Activated CD4-positive, alpha-beta T cell treated with anti-CD3 and anti-CD28 coated beads, Interleukin-2, amount 50 U/mL, for 16 hours (primary cell): ENCODE measurements at places on chromosomes 12 and 14.

DNA sequence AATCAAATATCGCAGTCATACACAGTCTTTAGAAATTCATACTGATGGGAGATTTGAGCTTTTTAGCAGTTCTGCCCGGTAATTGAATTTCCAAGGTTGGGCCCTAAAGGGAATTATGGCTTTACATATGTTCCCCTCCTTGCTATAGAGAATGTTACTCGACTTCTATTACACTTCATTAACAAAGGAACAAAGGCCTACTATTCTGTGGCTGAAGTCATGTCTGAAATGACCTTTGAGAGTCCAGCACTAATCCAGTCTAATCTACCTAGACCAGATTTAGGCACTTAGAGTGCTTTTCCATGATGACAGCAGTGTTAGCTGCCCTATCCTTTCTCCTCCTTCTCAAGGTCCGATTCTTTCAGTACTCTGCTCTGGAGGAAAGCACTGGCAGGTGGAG lies 305.3 kb downstream of the MED13L start:
- DNase-seq: no peak

GRCh38 chr14:96079066-96079465 lies 39.9 kb downstream of the C14orf132 start:
- no peak for DNase-seq

DNA sequence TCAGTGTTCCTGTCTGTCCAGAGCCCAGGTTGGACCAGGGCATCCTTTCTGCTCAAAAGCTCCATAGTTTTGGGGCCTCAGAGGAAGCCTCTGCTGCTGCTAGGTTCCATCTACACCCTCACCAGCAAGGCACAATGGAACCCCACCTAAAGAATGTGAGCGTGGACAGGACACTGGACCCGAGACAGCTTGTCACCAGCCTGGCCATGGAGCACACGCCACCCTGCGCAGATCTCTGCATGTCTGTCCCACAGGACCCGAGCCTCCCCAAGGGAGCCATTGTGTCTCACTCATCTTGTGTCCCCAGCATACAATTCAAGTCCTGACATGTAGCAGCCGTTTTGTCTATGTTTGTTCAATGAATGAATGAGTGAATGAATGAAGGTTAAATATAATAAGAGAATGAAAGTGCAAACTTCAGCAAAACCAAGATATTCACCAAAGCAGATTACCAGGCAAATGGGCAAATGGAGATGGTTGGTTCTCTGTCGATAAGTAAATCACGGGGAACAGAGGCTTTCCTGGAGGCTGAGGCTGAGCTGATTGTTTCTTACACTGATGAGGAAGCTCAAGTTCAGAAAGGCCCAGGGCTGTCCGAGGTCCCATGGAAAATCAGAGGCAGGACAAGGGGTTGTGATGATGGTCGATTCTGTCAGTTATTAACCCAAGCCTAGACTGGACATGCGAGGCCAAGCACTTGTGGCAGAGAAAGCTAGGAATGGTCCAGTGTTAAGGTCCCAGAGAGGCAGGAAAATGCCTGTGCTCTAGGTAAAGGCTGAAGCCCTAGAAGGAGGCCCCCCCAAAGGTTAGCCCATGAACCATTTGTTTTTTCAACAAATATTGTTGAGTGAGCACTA lies 27.0 kb downstream of the SERPINA3 start:
- no peak for DNase-seq

- DNase-seq: no peak
Measured at GRCh38 chr14:32006263-32007110, 70.6 kb upstream of the ARHGAP5 start.

- no peak for DNase-seq
Measured at GRCh38 chr12:46108721-46109120, 118.3 kb upstream of the SCAF11 start.

DNA sequence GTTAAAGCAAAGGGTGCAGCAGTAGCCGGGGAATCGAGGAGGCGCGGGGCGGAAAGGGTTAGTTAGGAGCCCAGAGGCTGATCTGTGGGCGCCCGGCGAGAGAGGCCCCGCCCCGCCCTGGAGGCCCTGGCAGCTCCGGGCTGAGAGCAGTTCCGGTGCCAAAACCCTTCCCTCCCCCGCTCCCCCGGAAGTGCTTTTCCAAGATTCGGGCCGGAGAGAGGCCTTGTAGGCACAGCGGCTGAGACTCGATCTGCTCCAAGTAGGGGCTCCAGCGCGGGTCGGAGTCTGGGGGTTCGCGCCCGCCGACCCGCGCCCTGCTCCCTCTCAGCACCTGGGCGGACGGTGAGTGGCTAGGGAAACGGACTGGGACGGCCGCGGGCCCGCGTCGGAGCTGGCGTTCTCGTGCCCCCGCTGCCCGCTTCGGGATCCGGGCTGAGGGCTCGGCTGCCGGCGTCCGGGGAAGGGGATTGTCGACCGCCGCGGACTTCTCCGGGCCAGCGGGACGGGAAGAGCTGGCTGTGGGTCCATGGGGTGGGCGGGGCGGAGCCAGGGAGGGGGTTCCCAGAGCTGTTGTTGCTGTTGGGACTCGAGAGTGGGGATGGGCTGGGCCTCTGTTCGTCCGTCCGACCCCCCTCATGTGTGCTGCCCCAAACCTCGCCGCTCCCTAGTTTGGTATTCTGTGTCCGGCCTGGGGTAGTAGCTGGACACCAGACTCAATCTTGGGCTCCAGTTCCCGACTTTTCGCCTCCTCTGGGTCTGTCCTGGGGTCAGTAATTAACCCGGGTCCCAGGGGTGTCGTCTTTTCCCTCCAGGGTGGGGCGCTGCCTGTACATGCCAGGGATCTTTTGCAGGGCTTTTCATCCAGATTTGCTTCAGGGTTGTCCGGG lies at the start of gene FRS2:
Gene FRS2, plus strand, starts transcription at position 200 of the 887 bp plus-strand sequence. CDS start 98,643 bp downstream, outside the sequence.
- peak; percentile 91 for DNase-seq

- DNase-seq: peak; percentile 41
Measured at GRCh38 chr12:93571365-93571924, 1.0 kb upstream of the SOCS2 start.

DNA sequence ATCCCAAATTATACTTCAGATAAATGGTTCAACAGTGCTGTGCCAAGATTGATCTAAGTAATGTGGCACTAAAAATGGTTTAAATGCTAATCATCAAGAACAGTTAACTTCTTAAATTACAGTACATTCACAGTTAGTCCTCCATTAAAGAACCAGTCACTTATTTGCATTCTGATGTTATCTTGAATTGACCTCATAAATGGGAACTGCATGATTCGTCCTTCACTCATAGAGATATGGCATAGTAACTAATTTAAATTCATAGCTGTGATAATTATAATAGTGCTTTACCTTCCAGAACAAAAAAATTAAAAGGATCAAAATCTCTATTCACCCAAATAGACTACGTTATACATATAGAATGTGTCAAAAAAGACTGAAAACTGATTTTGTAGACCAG lies 61.1 kb downstream of the COCH start:
- DNase-seq: no peak

DNA sequence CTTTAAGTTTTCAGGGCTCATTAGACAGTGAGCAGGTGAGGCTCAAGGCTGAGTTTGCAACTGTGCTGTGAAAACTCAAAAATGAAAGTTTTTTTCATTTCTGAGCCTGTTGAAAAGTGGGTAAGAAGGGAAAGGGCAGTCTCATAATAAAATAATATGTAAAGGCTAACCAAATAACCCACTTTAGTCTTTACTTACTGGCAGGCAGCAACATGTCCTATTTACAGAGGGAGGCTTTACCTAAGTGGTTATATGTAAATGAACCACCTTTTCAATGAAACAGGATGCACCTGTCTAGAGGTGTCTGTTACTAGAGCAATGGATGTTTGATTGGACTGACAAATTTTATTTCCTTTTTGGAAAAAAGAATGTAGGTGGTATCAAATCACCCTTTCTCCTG lies 158.0 kb downstream of the ETV6 start:
- DNase-seq: no peak

DNA sequence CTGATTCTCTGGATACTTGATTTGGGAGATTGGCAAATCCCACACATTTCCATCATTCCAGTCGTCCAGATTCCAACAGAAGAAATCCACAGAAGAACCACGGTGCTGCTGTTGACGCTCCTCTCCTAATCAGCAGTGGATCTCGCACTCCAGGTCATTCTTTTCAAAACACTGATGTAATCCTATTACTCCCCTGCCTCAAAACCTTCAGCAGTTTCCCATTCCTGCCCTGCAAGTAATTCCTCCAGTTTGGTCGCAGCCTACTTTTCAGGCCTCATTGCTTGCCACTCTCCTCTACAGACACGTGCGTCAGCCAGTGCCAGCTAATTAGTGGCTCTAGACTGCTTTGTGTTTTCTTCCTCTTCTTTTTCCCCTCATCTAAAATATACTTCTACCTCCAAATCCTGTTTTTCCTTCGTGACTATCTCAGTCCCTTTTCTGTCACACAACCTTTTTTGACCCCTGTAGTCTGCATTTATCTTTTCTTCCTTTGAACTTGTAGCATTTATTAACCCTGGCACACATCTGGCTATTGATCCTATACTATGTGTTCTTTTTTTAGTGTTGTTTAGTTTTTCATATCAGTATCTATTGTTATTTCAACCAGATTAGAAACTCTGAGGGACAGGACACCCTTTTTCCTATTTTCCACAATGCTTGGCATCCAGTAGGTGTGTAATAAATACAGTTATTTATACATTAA lies 36.8 kb downstream of the PRORP start:
- DNase-seq: no peak

DNA sequence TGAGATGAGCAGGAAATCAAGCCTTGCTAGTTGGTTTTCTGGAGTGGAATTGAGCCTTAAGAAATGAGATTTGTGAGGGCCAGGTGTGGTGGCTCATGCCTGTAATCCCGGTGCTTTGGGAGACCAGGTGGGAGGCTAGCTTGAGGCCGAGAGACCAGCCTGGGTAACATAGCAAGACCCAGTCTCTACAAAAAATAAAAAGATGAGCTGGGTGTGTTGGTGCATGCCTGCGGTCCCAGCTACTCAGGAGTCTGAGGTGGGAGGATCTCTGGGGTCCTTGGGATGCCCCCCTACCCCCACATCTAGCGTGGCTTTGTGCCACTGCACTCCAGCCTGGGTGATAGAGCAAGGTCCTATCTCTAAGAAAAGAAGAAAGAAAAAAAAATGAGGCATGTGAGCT lies 104.2 kb upstream of the RTL1 start:
- DNase-seq: no peak

DNA sequence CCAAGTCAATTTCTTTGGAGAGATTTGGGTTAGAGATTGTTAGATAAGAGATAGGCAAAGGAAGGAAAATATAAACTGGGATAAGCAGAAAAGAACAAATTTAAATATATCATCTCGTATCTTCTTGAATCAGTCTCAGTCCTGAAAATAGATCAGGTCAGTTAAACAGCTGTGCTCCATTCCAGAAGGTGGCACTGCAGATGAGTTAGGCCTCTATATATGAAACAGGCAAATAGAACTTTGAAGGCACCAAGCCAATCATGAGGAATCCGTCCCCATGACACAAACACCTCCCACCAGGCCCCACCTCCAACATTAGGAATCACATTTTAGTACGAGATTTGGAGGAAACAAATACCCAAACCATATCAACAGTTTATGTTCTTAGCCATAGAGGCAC lies 605.5 kb upstream of the USP15 start:
- no peak for DNase-seq

DNA sequence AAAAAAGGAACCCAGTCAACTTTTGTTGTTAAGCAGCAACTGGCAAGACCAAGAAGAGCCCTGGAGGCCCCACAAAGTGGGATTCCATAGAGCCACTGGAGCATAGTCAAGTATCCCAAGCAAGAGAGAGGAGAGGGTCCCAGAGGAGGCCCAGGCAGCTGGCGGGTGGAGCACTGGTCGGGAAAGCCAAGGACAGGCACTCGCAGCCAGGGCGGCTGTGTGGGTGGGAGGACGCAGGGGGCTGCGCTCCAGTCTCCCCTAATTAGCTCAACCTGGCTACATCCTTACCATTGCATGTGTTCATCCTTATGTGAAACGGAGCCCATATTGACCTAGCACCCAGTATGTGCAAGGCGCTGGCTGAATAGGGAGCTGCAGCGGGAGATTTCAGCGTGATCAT lies 18.3 kb upstream of the ZFP36L1 start:
- DNase-seq: no peak

GRCh38 chr12:104712477-104712876 lies 245.6 kb downstream of the SLC41A2 start:
- DNase-seq: no peak

DNA sequence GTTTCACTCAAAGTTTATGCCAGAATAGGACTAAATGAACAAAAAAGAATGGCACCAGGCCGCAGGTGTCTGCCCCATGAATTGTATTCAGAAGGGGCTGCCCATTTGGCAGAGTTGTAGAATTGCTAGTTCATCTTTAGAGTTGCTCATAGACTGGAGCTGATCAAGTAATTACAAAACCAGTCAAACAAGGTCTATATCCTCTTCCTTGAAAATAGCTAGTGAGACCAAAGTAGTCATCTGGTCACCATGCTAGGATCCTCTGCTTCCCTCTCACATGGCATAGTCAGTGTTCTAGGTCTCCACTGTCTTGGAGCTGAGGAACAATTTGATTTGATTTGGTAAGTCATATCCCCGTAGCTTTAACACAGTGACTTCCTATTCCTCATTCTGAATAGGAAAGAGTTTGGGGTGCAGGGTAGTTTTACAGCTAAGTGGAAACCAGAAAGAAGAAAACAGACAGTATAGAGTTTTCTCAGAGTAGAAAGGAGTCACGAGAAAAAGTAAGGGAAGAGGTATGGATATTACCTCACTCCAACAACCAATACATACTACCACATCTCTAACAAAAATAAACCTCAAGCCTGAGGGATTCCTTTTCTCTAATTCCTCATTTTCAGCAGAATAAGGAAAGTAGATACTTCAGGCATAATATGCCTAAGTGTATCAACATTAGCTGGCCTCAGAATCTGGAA lies 252.1 kb downstream of the PAWR start:
- DNase-seq: no peak

DNA sequence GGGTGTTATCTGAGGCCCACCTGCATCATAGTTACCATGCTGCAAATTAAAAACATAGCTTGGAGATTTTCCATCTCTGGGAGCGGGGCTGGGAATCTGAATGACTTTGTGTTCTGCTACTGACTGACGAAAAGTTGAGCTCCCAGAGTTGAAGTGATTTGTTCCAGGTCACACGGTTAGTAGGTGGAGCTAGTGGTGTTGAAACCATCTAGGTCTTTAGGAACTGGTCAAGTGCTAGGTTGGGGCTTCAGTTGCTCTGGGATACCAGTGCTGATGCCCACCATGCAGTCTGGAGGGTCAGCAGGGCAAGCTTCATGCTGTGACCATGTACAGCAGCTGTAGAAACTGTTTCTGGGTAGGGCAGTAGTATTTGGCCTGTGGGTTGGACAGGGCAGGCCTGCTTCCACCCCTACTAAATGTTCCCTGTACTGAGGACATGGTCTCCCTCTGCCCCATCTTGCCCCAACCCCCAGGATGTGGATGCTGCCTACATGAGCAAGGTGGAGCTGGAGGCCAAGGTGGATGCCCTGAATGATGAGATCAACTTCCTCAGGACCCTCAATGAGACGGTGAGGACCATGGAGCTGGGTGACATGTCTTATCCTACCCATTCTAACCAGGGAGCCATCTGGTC lies 5.3 kb downstream of the KRT7 start:
- no peak for DNase-seq
